Foreskin keratinocyte (primary cell): ENCODE measurements at places on chromosomes 3 and 15.

GRCh38 chr3:129016720-129017483 lies 15.8 kb downstream of the EFCC1 start:
- no peak for DNase-seq

DNA sequence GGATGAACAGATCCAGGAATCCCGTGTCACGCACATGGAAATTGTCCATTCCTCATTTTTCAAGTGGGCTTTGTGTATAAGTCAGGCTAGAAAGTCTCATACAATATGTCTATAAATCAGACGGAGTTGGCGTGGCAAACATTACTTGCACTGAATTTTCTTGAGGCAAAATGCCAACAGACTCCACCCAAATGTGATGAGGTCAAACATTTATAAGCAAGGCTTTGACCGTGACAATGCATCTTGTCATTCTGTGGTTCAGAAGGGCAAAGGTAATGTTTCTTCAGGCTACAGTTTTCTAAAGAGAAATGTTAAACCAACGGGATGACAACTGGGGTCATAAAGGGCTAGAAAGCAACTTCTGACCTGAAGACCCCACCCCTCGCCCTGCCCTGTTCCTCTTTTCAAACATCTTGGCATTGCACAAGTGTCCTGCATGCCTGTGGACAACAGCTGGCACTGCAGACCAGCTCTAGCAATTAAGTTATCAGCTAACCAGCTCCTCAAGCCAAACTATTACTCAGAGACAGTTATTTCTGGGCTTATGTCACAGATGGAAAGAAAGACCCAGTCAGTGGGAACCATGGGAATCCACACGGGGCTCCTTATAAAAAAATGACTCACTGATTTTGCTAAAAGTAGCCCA lies 36.5 kb upstream of the SPTBN5 start:
- DNase-seq, result peak; percentile 81

DNA sequence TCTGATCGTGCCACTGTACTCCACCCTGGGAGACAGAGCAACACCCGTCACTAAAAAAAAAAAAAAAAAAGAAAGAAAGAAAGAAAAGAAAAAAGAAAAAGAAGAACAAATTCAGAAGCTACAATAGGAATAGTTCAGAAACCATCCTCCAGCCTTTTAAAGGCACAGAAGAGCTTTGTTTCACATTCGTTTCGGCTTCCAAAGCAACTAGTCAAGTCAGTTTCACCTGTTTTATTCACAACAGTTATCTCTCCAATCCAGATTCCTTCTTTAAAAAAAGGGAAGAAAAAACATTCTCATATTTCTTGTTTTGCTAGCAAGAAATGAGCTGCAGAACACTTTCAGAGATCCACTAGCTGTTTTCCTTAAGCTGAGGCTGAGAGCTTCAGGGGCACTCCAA lies 767.7 kb upstream of the CFAP20DC start:
- no peak for DNase-seq

DNA sequence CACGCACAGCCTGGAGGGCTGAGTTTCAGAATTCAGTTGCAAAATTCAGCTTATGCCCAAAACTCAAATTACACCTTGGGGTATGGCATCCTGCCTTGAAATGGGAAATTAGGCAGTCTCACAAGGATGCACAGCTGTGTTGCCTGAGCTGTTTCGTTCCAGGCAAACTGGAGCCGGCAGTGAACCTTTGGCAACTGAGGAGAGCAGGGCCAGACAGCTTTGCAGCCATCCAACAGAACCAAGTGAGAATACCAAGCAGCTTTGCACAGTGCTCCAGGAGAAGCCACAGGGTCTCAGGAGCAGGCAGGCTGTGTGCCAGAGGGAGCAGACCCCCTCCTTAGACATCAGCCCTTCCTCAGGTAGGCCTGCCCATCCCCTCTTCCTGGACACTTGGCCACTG lies 32.5 kb upstream of the BFSP2 start:
- no peak for DNase-seq

GRCh38 chr15:101200181-101200580 lies 51.7 kb downstream of the CHSY1 start:
- no peak for DNase-seq

DNA sequence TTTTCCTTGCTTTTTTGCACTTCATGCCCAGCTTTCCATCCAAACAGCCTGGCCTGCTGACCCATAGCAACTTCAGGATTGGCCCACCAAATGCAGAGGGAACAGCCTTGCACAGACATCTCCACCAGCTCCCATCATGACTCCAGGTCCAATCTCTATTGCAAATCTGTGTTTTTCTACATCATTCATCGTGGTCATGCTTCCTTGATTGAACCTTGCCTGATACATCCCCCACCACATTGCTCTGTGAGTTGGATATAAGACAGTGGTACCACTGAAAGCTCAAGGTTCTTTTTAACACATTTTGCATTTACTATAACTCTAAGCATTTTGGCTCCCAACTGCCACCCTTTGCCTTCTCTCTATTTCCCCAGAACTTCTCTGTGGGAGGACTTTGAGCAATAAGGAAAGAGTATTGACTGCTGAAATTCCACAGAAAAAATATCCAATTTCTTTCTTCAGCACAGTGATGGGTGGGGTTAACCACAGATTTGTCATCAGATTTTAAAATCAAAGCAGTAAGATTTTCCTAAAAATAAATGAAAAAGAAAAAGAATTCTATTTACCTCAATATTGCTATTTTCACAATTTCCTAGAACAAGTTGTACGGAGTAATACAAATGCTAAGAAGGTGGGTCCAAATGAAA lies 114.6 kb upstream of the GALNT15 start:
- DNase-seq, result no peak

DNA sequence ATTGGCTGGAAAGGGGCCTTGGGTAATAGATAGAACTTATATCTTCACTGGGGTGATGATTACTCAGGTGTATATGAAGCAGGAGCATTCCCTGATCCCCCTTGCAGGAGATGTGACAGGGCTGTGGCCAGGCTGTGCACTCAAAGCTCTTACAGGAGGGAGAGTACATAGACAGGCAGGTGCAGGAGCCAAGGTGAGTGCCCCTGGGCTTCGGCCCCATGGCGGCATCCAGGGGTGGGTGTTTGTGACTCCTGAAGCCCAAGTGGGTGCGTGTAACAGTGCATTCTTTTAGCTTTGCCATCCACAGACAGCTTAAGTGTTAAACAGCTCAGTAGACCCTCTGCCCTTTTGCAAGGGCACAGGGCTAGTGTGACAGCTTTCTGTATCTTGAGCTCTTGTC lies 236.6 kb upstream of the GPR149 start:
- DNase-seq, result no peak

DNA sequence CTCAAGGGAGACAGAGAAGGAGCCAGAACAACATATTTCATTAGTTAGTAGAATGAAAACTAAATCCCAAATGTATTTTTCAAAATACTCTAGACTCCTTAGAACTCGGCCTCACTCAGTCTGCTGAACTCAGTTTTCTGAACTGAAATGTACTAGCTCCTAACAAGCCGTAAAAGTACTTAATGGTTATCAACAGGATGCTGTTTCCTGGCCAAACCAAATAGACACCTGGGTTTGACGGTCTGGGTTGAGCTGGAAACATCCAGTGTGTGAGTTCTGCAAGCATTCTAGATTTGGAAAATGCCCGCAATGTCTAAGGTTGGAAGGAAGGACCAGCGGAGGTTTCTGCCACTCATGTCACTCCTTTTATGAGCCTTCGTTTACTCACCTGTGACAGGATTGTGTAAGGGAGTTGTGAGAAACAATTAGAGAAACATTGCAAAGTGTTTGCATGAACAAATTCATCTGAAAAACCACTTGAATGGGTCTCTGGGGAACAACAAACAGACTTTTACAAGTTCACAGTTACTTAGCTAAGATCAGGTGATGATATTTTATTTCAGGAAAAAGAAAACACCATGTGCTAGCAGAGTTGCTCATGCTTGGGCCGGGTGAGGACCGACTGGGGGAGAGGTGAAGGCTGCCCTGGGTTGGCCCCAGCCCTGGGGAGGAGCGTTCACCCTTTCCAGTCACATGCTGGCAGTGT lies 151.0 kb downstream of the ALDH1A2 start:
- no peak for DNase-seq

- DNase-seq, result peak; percentile 43
These were observed 238.2 kb upstream of the C2CD4B start for GRCh38 chr15:62403164-62403809.

GRCh38 chr3:17027318-17027717 lies 142.6 kb downstream of the PLCL2 start:
- no peak for DNase-seq

- DNase-seq, result no peak
These were observed 131.8 kb upstream of the MCTP2 start for GRCh38 chr15:94099574-94099960.

- DNase-seq, result no peak
These were observed 22.3 kb downstream of the VPS39 start for GRCh38 chr15:42185801-42186200.

- no peak for DNase-seq
These were observed 20.7 kb downstream of the GBE1 start for GRCh38 chr3:81740731-81741130.

DNA sequence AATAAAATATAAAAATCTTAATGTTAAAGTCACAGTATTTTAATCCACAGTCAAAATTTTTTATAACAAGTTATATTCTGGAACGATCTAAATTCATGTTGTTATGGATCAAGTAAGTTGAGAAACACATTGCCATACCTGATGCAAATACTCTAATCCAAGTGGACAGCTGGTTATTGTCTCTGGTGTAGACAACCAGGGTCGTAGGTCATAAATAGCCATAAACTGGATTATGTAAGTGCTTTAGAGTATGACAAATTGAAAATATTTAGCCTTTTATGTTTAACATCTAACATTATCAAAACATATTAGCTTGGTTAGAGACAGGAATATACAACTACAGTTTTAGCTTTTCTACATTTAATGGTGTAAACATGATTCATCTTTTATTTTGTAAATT lies 53.0 kb downstream of the PLSCR2 start:
- DNase-seq, result no peak

DNA sequence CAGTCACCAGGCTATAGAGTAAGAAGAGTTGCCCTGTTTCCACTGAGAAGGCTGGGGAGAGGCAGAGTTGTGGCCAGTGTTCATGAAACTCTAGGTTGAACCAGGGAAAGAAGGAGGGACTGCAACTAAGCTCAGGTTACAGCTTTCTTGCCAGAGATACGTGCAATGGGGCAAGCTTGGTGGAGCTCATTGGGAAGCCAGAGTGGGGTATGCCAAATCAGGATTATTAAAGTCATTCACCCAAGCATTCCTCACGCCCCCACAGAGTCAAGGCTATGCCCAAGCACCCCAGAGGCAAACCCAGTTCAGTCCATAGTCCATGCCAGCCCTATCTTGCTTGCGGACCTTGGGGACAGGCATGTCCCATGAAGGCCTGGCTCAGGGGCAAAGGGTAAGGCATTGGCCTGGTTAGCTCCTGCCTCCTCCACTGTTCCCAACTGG lies 17.6 kb downstream of the SLC6A20 start:
- no peak for DNase-seq

- DNase-seq, result no peak
These were observed 127.8 kb downstream of the CMSS1 start for GRCh38 chr3:99945328-99945995.

DNA sequence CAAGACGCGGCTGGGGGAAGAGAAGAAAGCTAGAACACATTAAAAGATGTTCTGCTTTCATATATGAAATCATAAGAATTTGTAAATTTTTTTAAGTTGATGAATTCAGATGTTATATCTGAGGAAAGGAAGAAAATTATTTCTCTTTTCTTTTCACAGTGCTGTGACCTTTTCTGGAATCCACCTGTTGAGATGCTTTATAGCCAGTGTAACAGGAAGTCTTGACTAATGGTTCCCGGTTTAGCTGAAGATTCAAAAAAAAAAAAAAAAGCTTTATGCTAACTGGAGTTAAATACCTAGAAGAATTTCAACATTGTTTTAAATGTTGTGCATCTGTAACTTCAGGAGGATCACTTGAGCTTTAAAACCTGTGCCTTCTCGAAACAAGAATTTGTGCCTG lies 9.9 kb downstream of the GTPBP8 start:
- DNase-seq, result no peak

- no peak for DNase-seq
These were observed 19.6 kb downstream of the VGLL4 start for GRCh38 chr3:11624161-11624560.

DNA sequence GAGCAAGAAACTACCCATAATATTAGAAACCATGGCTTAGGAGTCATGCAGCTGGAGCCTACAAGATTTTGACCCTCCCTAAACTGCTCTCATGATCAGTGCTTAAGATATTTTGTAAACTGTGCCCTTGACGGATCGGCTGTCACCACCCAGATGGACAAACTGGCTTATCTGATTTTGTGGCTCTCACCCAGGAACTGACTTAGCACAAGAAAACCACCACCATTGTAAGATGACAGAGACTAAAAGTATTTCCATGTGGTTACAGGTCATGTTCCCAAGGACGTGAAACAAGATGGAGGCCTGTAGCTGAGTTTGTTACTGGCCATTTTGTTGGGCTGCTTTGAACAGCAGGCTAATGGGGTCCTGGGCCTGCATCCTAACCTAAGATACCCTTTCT lies 940.9 kb downstream of the OTOL1 start:
- no peak for DNase-seq
